ENCODE measurements at places on chromosomes 7 and 10.

GRCh38 chr7:90736968-90737939 lies 141.1 kb downstream of the CDK14 start:
- no peak for DNase-seq

- DNase-seq, result no peak
Measured at GRCh38 chr7:123666492-123666891, 10.8 kb downstream of the LMOD2 start.

DNA sequence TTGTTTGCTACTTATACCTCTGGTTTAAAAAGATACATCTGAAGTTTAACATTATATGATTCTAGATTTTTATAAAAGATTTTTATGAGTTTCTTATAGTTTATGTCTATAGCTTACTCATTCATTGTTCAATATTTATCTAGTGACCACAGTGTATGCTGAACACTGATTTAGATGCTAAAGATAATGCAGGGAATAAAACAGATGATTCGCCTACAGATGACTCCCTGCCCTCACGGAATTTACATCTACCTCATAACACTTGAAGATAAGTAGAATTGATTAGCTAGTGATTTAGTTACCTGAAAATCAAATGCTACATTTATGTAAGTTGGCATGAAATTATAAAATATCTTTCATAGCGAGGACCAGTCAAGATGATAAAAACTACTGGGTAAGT lies 105.8 kb downstream of the HIPK2 start:
- no peak for DNase-seq

DNA sequence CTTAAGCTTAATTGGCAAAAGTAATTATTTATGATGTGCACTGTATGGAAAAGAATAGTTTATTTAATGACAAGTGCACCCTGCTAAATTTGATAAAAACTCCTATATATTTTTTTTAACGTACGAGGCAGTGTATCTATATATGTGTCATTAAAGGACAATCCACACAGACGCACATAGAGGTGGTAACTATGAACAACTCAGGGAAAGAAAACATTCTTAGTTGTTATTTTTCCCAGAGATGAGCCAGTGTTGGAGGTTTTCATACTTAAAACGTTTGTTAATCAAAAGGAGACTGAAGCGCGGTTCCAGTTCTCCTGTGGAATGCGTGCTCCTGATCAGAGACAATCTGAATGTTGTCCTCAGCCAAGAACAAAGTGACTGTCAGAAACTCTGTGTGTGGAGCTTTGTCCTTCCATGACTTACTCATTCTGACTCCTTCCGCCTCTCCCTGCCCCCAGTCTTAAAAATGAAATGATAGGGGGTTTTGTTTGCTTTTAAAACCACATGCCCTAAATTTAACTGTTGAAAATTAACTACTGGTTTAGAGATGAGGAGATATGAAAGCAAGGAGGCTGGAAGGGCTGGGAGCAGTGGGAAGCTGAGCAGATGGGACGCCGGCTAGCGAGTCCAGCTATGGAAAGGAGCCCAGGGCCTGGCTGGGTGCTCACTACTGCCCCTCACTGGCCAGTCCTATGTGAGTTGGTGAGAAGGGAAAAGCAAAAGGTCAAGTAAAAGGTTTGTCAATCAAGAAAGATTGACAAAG lies 99.6 kb downstream of the SVIL start:
- DNase-seq, result no peak

DNA sequence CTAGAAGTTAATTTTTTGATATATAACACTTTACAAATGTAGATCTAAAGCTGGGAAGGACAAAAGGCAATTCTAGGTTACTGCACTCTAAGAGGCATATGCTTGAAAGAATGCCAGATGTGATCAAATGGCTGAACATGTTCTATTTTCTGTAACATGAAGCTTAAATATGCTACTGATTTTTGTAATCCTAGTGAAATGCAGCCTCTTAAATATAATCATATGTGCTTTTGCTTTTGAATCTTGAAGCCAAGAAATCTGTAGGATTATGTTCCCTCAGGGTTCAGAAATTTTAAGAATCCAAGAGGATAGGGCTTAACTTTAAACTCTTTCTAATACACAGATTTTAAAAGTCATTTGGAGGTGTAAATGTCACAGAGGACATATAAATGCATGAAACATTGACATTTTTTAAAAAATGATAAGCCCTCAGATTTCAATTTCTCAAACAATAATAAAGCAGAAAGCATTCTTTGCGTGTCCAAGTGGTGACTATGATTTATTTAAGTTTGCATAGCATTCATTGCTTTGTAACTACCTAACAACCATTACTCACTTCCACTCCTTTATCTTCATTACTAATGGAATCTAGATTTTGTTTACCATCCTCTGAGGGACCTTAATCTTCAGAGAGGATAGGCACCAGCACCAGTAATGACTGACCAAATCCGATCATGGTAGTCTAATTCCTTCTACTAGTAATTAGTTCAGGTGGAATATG lies 170.4 kb downstream of the MAGI2 start:
- no peak for DNase-seq

GRCh38 chr7:12747687-12748306 lies 60.4 kb downstream of the ARL4A start:
- DNase-seq, result no peak

- no peak for DNase-seq
Measured at GRCh38 chr10:29243750-29244149, 45.1 kb upstream of the LYZL1 start.

Data from T-helper 2 cell (primary cell).